ENCODE measurements at places on chromosomes 16 and 17.
A peak's percentile ranks its signal among the peaks of the same experiment; 100 is the strongest.

DNA sequence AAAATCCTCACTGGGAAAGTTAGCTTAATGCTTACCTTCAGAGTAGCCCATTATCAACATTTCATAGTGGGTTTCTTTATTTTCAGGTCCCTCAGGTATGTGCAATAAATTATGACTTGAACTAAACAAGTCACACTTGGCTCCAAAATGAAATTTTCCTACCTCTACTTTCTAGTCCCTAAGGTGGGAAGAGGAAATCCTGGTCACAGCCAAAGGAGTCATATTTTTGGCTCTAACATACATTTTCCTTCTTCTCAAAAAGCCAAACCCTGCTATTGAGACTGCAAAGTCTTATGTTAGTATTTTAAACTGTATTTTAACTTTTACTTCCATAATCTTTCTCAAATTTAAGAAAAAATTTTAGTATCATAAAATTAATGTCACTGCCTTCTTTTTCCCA is 128.9 kb downstream of the BRIP1 start:
- no peak for DNase-seq

DNA sequence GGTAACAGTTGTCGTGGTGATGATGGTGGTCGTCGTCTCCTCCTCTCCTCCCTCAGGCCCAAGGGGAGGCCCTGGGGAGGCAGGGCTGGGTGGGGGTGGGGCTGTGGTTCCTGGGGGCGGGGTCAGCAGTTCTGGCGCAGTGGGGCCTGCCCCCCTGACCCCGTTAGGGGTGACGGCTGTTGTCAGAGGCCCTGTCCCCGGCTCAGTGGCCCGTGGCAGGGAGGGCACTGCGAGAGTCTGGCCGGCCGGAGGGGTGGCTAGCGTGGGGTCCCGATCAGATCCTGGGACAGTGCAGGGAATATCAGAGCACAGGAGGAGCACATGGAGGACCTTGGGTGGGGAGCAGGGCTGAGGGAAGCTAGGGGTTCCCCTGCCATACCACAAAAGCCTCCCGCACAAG is 2.5 kb downstream of the SEZ6L2 start:
- DNase-seq: no peak

DNA sequence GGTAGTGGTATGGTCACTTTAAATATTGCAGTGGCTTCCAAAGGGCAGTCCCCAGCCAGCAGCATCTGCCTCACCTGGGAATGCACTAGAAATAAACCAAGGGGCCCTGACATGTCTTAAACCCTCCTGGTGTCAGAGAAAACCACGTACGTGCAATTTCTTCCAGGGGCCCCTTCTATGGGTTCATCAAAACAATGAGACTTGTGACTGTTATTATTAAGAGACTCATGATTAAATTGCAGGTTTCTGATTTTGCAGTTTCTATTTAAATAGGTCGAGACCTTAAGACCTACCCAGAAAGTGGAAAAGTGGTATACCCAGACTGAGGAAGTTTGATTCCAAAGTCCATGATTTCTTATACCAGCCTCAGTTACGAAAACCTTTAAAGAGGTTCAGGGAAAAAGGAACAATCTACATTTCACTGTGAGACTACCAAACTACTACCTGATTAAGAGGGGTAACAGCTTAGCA is 746 bp upstream of the POLG2 start:
- no peak for DNase-seq

- DNase-seq: no peak
Observed at GRCh38 chr17:73750975-73751374, 106.7 kb upstream of the SDK2 start.

DNA sequence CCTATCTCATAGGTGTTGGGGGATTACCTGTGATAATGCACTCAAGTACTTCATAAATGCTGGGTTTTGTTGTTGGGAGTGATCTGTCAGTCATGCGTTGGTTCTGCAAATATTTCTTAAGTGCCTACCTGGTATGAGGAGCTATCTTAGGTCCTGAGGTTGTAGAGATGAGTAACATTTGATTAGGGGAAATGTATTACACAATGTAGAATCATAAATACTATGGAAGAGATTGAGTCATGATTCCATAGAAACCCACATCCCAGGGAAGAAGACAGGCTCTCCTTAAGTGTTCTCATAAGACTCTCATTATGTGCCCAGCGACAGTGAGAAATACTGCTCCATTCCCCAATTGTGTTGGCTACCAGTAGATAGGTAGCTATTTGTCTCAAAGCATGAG is 240.1 kb downstream of the FTO start:
- no peak for DNase-seq

GRCh38 chr17:78933959-78934568 is 8.9 kb upstream of the TIMP2 start:
- DNase-seq: no peak

DNA sequence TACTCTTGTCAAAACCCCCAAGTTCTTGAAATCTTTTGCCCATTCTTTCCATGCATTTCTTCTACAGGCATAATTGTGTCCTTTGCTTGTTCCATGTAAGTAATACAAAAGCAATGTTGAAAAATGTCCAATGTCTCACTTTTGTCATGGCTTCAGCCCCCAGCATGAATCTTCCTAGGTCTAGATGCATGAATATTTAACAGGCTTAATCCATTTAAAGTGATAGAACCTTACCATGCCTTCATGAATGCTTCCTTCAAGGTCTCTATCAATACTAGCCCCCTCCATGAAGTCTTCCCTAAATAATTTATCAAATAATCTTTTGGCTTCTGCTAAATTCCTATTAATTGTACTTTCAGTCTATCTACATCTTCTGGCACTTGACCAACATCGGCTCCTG is 46.1 kb upstream of the ANKFY1 start:
- no peak for DNase-seq

DNA sequence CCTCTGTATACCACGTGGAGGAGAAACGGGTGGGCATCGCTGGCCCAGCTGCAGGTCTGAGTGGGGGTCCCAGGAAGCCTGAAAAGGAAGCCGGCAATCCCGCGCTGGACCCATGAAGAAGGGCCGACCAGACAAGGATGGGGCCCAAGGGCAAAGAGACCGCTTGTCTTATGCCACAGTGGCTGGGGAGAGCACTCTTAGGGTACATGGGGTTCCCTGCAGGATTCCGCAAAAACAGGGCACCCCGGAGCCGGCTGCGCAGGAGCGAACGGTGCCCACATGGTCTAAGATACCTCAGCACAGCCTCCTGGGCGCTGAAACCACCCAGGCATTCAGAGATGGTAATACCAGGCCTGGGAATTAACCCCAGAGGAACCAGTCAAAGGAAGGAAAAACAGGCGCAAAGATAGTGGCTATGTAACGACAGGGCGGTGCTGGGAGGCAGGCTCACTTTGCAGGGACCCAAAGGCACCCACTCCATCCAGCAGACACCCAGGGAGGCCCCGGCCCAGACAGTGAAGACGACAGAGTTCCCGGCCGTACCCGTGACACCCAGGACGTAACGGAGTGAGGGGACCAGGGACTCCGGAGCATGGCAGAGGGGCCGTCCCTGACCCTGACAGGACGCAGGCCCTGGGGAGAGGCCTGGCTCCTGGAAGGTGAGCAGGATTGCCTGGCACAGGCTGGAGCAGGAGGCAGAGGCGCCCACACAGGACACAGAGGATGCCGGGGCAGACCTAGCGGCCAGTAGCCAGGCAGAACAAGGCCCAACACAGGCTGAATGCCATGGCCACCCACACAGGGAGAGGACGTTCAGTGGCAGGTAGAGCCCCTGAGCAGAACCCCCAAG is 10.3 kb downstream of the PIEZO1 start:
- no peak for DNase-seq

DNA sequence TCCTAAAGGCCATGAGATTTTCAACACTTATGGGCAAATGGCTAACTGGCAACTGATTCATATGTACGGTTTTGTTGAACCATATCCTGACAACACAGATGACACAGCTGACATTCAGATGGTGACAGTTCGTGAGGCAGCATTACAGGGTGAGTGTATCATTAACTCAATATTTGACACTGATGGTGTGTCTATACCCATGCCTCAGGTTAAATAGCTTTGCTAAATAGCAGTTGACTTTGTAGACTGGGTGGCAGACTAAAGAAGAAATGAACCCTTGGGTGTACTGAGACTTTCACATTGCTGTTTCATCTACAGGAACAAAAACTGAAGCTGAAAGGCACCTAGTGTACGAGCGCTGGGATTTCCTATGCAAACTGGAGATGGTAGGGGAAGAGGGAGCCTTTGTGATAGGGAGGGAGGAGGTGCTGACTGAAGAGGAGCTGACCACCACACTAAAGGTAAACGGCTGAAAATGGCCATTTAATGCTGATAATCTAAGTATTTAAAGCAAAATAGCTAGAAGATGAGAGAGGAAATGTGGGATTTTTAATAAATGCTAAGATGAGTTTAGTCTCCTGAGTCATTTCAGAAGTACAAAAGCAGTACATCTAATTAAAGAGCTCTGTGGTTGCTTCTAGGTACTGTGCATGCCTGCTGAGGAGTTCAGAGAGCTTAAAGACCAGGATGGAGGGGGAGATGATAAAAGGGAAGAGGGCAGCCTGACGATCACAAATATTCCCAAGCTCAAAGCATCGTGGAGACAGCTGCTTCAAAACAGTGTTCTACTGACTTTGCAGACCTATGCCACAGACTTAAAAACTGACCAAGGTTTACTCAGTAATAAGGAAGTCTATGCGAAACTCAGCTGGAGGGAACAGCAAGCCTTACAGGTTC is 3.0 kb downstream of the SETD6 start:
- DNase-seq: no peak

- no peak for DNase-seq
Observed at GRCh38 chr17:28228109-28228840, 90.7 kb upstream of the TMEM97 start.

GRCh38 chr16:57357330-57358085 is 1.1 kb upstream of the CCL22 start:
- no peak for DNase-seq

- DNase-seq: no peak
Observed at GRCh38 chr17:48555258-48556228, 10.6 kb upstream of the HOXB2 start.

DNA sequence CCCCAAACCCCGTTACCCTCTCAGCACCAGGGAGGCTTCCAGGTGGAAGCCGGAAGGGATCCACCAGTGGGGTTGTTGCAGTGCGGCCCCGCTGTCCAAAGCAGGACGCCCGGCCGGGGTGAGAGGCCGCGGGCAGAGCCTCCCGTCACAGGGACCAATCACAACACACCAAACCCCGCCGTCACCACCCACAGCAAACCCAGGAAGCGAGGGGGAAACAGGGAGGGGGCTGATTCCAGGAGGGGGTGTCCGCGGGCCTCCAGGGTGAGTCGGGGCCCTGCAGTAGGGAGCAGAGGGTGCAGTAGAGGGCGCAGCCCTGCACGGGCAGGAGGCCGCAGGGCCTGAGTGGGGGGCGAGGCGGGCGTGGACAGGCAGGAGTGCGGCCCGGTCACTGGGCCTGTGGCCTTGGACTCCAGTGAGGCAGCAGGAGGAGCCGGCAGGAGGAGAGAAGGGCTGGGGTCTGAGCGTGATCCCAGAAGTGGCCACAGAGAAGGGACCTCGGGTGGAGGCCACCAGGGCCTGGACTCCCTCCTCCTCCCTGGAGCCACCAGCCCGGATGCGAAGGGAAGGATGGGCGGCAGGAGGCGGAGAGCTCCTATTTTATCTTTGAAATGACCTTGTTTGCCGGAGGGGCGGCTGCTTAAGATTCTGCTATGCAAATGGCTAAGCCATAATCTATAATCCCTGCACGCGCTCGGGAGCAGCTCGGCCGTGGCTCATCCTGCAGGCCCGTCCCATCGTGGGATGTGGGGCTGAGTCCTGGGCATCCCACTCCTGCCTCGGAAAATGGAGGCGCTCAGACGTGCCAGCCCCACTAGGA is 41.5 kb downstream of the ZFPM1 start:
- DNase-seq: no peak

- no peak for DNase-seq
Observed at GRCh38 chr16:86479419-86479818, 30.9 kb upstream of the FOXF1 start.

DNA sequence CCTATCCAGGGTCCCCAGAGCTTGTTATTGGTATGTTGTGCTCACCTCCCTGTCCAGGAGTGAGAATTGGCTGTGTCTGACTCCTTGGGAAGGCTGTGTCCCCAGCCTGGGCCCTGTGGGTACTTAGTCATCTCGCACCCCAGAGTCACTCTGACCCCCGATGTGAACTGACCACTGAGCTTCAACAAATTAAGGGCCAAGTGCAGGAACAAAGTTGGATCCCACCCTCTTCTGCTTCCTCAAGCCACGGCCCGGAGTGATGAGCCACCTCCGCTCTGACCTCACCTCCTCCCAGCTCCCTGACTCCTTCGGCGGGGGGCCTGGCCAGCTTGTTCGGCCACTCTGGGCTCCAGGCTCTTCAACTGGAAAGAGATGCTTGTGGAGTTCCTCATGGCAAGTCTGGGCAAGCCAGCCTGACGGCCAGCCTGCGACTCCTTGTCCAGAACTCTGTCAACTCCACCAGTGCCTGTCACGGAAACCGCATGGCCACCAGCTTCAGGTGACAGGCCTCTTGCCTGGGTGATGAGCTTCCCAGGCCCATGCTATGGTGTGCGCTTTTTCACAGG is 22.3 kb upstream of the MPRIP start:
- no peak for DNase-seq

DNA sequence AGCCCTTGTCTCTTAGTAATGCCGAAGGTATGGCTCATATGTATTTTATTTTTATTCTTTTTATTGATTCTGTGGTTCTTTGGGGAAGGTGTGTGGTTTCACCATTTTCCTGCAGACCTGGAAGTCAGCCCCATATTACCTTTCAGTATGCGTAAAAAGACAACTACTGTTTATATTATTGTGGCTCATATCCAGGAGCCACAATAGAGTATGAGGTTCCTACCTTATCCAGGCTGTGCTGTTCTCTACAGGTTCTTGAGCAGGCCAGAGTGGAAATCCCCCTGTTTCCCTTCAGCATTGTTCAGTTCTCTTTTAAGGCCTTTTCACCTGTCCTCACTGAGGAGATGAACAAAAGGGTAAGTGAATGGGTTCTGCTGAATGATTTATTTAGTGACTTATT is 33.2 kb downstream of the REXO5 start:
- DNase-seq: no peak

GRCh38 chr17:15342460-15342859 is 1.1 kb upstream of the TEKT3 start:
- no peak for DNase-seq

- peak; percentile 92 for DNase-seq
Observed at GRCh38 chr17:34980353-34980680, at the start of gene LIG3. Gene LIG3, plus strand, starts transcription at chr17:34980512. Its CDS starts 2,494 bp downstream, at chr17:34983006.

GRCh38 chr16:1502092-1503004 is 9.2 kb downstream of the TELO2 start:
- DNase-seq: no peak

- DNase-seq: peak; percentile 81
Observed at GRCh38 chr17:77887464-77888241, 70.8 kb upstream of the TNRC6C start.

GRCh38 chr16:11029948-11030347 is 85.6 kb downstream of the CLEC16A start:
- no peak for DNase-seq

GRCh38 chr17:32910769-32911168 is 17.2 kb upstream of the TMEM98 start:
- no peak for DNase-seq

DNA sequence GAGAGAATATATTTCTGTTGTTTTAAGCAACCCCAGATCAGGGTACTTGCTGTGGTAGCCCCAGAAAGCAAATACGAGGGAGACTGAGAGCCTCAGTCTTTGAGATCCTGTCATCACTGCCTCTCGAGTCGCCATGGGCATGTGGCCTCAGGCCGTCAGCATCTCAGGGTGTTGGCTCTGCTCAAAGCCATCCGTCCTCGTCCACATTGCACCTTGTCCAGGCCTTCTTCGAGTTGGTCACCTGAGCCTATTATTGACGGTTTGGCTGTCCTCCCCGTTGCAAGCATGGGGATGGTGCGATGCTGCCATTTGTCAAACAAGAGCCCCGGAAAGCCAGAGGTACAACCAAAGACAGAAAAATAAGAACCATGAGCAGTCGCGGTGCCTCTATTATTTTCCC is 136.9 kb downstream of the IRF8 start:
- no peak for DNase-seq

Measured in CD4-positive, alpha-beta T cell treated with Interleukin-4 for 4 hours (primary cell).